ENCODE measurements at places on chromosomes 12 and 14. TPM values are rescaled to one million over a fixed set of nuclear protein-coding genes. Genes with fewer than 3 reads are reported as not detected.

DNA sequence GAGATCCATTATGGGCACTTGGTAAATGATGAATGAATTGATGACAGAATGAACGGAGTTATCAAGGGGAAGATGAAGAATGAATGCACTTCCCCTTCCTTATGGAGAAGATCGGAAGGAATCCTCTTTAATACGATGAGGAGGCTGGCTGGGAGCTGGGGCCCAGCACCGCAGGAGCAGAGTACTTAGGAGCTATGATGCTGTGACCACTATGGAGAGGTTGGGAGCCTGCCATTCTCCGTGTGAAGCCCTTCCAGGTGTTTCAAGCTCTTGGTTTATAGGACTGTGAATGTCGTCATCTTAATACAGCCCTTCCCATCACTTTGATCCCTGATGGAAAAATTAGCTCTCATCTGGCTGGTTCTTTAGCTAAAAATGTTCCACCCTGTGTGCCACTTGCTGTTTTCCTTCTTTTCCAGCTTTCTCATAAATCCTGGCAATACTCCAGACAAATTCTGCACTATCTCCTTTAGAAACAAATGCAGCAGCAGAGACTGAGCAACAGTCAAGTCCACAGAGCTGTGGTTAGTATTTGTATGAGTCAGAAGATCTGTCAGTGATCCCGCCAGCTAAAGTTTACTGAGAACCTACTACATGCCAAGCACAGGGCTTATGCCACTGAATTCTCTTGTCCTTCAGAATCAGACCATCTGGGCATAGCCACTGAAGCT lies 263.1 kb upstream of the CRY1 start:
- no peak for DNase-seq

DNA sequence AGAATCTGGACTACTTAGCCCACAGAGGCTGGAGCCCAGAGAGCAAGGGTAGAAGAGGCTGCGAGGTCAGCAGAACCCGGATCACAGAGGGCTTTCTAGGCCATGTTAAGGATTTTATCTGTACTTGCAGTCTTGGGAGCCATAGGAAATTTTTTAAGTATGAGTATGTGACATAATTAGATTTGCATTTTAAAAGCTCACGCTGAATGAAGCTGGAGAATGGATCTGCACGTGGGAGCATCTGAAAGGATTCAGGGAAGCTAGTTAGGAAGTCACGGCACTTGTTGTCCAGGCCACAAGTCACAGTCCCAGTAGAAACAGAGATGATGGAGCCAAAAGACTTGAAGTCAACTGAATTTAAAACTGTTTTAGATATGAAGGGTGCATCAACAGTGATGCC lies 14.1 kb downstream of the CORO1C start:
- DNase-seq, result no peak

DNA sequence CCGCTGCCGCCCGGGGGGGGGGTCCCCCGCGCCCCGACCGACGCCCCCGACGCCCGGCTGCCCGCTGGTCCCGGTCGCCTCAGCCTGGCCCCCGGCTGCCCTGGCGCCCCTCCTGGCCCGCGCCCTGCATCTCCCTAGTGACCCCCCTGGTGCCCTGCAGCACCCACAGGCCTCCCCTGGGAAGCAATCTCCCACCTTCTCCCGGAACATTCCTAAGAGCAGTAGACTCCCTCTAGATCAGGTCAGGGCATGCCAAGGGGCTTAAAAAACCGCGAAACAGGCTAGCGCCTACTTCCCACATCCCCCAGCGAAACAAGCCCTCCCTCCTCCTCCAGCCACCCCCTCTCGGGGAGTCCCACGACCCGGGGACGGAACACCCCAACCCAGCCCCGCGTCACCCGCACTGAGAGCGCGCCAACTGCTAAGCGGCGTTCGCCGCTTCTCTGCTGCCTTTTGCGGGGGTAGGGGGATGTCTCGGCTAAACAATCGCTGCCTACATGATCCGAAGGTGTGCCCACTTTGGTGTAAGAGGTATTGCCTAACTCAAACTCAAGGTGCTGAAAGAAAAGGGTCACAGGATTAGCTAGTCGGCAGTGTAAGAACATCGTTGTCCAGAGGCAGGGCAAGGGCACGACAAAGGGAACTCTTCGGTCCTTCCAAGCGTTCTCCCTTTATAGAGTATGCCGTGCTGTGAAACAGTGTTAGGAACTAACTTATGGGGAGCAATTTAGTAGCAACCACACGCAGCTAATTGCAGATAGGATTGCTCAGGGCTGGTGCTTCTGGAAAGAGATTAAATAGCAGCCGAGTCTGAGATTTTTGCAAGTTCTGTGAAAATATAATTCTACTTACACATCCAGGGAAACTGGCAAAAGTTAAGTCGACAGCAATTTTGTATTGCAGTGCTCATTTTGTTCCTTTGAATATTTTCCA lies 619 bp upstream of the NTN4 start:
- no peak for DNase-seq

Gene CDK2
- 117 TPM for total RNA-seq

DNA sequence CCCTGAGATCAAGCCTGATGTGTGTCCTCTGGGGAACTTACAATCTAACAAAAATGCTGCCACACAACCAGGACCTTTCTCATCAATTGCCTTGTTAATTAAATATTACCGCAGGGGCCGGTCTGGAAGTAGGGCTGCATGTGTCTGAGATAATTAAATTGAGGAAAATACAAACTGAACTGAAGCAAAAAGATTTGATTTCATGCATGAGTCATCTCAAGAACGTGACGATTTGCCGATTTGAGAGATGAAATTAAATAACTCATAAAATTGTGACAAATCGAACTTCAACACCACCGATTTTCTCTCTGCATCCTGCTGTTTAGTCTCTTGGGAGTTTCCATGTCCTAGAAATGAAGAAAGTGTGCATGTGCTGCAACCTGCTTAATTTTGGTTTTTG lies 94.6 kb upstream of the DAAM1 start:
- no peak for DNase-seq

- no peak for DNase-seq
Measured at GRCh38 chr12:48765753-48766162, 23.1 kb downstream of the ADCY6 start.

DNA sequence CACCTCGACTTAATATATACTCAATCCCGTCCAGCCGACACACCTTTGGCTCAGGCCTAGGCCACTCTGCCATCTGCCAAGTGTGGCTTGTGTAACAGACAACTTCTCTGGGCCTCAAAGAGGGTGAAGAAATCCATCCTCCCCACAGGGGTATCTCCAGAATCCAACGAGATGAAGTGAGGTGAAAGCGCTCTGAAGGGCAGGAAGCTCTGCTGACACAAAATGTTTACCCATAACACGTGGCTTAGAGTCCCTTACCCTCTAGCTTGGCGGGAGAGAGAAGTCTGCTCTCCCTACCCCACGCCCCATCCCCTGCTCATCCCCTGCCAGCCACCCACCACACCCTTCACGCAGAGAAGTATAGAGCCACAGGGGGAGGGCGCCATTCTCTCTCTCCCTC lies 13.0 kb downstream of the ZBTB39 start:
- no peak for DNase-seq

Gene C12orf50
- total RNA-seq, result not detected

Gene ENDOU
- not detected for total RNA-seq
